Activated naive CD4-positive, alpha-beta T cell treated with anti-CD3 and anti-CD28 coated beads, Interleukin-2, amount 50 U/mL, for 72 hours (primary cell): ENCODE measurements at places on chromosomes 2 and 18.

DNA sequence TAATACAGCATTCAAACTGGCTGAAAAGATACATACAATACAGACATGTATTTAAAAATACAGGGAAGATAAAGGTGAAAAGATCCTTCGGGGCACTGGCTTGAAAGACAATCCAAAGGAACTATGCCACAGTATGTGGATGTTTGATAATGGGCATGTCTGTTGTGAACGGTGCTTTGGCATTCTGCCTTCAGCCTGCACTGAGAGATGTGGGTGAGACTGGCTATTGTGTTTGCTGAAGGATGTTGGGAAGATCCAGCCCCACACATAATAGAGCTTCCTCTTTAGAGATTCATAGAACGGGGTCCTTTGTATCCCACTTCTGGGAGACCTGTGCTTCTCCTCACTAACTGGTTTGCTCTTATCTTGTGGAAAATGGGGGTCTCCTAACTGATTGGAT is 65.1 kb upstream of the CXCR4 start:
- no peak for DNase-seq

DNA sequence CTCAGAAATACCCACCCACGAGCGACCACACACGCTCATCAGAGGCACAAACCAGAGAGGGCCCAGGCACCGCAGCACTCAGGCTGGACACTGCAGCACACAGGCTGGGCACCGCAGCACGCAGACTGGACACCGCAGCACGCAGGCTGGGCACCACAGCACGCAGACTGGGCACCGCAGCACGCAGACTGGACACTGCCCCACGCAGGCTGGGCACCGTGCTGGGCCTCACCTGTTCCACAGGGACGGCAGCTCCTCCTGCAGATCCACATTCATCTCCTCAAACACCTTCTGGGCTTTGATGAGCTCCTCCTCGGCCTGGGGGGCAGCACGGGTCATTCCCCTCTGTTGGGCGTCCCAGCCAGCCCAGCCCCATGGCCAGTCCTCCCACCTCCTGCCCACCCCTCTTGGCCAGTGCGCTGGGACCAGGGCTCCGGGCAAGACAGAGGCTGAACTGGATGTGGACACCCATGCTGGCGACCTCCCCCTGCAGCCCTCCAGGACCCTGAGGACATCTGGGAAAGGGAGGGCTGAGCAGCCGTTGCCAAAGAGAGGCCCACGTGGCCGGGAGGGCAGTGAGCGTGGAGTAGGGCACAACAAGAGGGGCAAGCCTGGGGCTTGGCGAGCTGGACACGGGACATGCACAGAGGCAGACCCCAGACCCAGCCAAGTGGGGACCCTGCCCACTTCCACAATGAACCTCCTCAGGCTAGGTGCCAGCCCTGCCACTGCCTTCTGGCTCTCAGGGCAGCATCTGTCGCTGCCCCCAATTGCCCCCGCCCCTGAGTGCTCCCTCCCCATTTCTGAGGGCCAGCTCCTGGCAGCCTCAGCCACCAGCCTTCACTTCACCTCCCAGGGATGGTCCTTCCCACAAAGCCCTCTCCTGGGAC is 43.0 kb downstream of the BIN1 start:
- DNase-seq = no peak

GRCh38 chr2:187847245-187848208 is 293.3 kb upstream of the TFPI start:
- no peak for DNase-seq

DNA sequence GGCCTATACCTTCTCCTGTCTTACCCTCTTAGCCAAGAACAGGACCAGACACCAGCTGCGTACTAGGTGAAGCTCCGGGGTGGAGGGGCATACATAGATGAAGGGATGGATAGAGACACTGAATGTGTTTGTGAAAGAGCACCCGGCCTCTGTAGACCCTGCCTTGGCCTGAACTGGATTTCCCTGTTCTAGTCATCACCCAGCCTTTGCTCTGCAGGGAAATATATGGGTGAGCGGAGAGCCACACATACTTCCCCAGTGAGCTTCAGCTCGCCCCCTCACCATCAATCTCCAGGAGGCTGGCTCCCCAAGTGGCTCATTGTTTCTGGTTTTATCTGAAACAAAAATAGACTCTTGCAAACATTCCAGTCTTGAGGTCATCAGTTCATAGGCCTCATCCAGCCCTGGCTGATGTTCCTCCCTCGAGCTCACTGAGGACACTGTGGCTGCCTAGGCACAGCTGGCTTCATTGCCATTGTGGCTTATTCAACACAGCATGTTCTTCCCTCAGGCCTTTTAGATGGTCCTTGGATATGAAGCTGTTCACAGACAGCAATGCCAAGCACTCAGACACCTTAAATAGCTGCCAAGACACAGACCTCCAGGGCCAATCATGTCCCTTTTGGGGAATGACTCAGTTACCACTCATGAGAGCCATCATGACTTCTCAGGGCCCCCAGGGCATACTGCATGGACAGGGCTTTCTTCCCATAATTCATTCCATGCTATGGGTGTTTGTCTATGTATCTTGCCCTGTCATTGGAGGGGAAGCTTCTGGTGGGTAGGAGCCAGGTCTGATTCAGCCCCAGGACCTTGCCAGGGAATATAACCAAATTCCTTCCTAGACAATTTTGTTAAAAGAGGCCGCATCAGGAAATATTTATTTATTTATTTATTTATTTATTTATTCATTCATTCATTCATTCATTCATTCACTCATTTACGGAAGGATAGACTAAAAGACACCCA is 82.4 kb downstream of the TTC32 start:
- DNase-seq = no peak

DNA sequence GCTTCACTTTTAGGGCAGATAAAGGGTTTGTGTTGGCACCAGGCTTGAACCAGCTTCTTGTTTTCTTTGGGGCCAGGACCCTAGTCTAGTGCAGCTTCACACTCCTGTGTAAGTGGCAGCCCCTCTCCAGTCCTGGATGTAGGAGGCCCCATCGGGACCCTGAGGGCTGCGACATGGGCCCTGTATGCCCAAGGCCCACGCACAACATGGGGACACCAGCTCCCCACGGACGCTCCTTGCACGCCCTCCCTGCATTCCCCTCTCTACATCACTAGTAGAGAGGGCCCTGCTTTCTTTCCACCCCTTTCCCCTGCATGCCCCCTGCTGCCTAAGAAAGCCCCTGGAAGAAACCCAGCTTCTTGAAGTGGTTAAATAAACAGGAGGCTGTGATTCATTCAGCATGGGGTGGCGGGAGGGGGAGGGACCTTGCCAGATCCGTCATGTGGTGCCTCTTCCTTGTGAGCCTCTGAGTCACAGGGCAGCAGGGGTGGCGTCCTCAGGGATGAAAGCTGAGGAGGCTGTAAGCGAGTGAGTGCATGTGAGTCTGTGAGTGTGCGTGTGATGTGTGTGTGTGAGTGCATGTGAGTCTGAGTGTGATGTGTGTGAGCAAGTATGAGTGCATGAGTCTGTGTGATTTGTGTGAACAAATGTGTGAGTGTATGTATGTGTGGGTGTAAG is 42.5 kb downstream of the COPS8 start:
- no peak for DNase-seq

GRCh38 chr2:2324119-2324518 is 7.0 kb downstream of the MYT1L start:
- DNase-seq = no peak

DNA sequence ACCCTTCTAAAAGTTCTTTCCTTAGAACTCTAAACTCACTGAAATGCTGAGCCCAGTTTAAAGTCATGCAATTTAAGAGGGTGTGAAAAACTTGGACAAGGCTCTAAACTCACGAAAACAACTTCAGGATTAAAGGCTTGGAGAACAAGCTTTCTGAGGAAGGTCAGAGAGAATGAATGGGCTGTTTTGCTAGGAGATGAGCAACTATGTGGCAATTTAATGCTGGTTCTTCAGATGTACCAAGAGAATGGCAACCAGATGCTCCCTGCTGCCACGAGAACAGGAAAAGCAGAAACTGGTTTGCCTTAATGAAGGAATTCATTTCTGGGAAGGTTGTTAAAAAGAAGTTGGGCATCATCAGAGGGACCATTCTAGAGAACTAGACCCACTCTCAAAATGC is 77.8 kb upstream of the PMAIP1 start:
- DNase-seq = no peak
